NCI-H524 treated with DMSO at 0.1 percent for 48 hours (cell line): ENCODE measurements at places on chromosomes 12 and 14.

GRCh38 chr12:79151956-79152355 is 287.4 kb downstream of the SYT1 start:
- no peak for DNase-seq

- DNase-seq, result no peak
These were observed 13.1 kb downstream of the DACT1 start for GRCh38 chr14:58650857-58651256.

DNA sequence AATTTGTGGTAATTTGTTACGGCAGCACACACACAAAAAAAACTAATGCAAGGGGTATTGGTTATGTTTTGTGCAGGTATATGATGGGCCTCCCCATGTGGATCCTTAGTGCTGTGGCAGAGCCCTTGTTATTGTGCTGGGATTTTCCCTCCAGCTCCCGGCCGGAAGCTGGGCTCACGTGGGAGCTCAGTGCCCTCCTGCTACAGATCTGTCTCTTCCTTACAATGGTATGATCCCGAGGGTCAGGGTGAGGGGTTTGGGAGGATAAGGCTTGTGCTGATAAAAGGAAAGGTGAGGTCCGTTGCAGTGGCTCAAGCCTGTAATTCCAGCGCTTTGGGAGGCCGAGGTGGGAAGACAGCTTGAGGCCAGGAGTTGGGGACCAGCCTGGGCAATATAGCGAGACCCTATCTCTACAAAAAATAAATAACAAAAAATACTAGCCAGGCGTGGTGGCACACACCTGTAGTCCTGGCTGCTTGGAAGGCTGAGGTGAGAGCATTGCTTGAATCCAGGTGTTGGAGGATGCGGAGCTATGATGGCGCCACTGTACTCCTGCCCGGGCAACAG is 861 bp upstream of the SLC48A1 start:
- DNase-seq, result no peak

GRCh38 chr14:104798300-104799243 is 2.3 kb upstream of the ZBTB42 start:
- DNase-seq, result no peak

DNA sequence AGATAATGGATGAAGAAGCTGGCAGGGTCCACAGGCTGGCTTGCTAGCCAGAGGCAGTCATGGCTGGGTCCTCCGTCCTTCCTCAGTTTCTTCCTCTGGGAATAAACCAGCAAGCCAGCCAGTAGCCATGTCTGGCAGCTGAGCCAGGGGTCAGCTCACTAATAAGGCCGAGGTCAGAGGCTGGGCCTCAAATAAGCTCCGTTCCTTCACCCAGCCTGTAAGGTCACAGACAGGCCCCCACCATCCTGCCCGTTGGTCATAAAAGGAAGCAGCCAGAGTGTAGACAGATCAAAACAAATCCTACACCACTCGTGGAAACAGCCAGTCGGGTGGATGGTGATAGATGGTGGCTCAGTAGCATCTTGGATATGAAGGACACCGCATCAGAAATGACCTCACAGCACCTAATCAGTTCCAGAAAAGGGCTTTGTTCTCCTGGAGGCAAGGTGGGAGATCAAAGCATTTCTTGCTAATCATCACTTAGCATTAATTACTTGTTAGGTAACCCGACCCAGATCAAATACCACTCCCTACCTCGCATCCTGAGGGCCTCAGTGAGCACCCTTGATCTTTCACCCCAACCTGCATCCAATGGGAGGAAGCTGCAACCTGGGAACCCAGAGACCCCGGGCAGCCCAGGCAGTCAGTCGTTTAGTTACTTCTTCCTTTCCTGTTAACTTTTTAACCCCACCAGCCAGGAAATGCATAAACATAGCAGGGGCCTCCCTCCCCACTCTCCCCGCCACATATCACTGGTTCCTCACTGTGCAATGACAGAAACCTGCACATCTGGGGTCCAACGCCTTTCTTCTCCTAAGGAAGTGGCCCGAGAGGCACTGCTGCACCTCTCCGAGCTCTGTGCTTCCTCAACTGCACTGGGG is 90.2 kb downstream of the KDM2B start:
- no peak for DNase-seq

GRCh38 chr14:89669193-89669592 is 252.2 kb upstream of the FOXN3 start:
- DNase-seq, result no peak

GRCh38 chr12:26919216-26919555 is 18.6 kb downstream of the INTS13 start:
- DNase-seq, result no peak

DNA sequence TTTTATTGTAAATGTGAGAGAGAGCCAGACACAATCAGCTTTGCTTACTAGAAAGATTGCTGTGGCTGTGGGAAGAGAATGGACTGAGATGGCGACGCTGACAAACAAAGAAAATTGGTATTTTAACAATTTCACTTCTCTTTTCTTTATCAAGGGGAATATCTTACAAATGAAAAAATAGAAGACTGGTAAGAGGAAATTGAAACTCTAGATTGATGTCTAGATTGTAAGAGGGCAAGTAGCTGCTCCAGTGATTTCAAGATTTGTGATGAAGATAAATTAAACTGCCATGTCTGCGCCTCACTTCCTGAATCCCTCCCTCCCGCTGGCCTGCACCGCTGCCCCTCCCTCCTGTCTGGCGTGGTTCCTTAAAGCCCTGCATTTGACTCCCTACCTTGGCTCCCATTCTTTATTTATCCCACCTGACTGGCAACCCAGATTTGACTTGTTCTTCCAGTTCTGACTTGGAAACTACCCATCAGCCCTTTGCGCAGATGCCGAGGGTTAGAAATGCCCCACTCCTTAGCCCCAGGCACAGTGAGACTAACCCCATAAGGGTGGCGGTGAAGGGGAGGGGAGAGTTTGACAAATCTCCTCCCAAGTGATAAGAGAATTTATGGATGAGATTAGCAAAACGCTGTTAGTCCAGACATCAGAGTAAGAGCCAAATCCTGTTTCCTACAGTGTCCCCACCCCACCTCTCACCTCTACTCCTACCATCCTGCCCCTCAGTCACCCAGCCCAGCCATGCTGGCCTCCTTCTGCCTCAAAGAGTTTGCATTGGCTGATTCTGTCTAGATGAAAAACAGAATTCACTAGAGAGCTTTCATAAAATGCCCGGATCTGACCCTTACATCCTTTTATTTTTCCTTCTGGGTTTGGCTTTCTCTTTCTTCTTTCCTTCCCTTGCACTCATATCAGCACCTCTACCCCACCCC is 125.3 kb upstream of the ATF7IP start:
- no peak for DNase-seq

- no peak for DNase-seq
These were observed 1.1 kb downstream of the SMIM10L1 start for GRCh38 chr12:11171969-11172675.

DNA sequence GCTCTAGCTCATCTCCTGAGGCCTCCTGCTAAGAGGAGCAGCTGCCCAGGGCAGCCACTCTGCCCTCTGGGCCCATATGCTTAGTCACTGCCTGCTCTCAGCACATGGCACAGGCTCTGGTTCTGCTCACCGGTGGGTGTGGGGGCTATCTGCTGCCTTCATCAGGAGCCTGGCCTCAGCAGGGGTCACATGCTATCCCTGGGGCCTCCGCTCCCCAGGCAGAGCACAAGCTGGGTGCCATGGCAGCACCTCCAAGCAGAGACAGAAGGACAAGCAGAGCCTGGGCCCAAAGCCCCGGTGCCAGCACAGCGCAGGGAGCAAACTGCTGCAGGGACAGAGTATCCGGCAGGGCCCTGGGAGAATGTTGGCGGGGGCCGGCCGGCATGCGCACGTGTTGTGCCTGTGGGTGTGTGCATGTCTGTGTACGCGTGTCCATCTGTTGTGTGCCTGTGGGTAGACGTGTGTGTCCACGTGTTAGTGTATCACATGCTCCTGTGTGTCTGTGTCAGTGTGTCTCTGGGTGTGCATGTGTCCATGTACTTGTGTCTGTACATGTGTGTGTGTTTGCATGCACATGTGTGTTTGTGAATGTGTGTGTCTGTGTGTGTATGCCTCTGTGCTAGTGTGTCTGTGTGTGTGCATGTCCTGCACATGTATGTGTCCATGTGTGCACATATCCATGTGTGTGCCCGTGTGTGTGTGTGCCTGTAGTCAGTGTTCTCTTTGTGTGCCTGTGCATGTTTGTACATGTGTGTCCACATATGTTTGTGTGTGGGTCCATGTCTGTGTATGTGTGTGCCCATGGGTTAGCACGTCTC is 326.9 kb downstream of the TMEM121 start:
- peak; percentile 81 for DNase-seq

GRCh38 chr14:100880271-100881101 is 23.0 kb downstream of the RTL1 start:
- no peak for DNase-seq

- no peak for DNase-seq
These were observed 104.8 kb upstream of the CNTN1 start for GRCh38 chr12:40587421-40587820.

GRCh38 chr12:101969-102878 is 35.7 kb downstream of the IQSEC3 start:
- no peak for DNase-seq

DNA sequence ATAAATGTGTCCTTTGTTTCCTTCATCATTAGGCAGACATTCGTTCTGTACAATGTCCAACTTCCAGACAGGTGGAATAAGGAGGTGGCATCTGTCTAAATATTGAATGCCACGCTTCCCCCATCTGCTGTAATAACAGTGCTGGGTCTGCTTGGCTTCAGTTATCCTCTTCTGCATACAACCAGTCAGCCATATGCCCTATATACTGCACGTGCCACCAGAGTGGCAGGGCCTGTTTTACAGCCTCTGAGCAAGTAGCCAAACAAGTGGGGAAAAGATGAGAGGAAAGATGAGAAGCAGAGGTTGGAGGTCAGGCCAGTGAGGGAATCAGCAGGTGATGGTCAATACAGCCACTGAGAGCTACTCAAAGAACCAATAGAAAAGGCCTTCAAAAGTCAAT is 55.4 kb downstream of the OTX2 start:
- peak; percentile 100 for DNase-seq

- no peak for DNase-seq
These were observed 10.3 kb downstream of the TEX22 start for GRCh38 chr14:105408592-105408991.

GRCh38 chr14:37116933-37117849 is 55.2 kb downstream of the SLC25A21 start:
- DNase-seq, result peak; percentile 47

DNA sequence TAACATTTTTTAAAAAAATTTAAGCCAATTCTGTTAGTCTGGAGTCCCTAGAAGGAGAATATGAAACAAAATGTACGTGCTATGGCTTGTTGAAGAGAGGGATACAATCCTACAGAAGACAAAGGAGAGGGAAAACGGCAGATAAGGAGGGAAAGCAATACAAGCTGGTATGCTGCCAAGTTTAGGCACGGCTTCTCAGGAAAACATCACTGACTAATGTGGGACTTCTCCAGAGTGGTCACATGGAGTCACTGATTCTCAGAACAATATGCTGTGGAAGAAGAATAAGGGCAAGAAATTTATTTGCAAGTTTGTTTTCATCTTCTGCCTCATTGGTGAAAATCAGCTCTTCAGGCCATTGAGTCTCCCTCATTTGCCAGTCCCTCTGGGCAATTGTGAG is 22.9 kb upstream of the NR1H4 start:
- no peak for DNase-seq

GRCh38 chr14:33364466-33364865 is 425.8 kb downstream of the NPAS3 start:
- DNase-seq, result no peak
